ENCODE measurements at places on chromosomes 4 and X.

- peak; percentile 45 for DNase-seq
Observed at GRCh38 chr4:183438458-183439113, 5.8 kb upstream of the CDKN2AIP start.

- DNase-seq = no peak
Observed at GRCh38 chr4:83124111-83124780, 9.7 kb upstream of the PLAC8 start.

GRCh38 chrX:119648421-119648775 is 42.2 kb upstream of the NKRF start:
- no peak for DNase-seq

DNA sequence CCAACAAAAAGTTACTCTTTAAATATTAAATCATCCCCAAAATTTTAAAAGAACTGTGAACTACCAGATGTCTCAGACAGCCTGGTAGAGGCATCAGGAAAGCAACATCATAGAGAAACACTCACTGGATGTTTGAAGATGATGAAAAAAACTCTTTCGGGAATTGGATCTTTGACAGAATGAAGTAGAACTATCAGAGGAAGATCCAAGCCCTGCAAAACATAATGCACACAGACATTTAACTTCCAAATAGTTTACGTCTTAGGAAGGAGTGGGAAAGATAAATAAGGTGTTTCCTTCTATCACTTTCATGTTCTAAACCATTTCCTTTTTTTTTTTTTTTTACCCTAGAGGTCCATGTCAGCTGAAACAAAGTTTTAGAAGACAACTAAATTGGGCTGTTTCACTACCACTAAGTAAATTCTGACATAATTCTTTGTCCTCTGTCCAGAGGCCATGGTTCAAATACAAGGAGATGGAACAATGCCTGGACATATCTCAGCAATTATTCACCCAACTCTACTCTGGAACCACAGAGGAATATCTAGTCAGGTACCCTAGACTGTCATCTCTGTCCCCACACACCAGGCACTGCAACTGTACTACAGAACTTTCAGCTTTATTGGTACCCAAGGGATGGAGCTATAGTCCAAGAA is 217.7 kb upstream of the INTU start:
- no peak for DNase-seq

DNA sequence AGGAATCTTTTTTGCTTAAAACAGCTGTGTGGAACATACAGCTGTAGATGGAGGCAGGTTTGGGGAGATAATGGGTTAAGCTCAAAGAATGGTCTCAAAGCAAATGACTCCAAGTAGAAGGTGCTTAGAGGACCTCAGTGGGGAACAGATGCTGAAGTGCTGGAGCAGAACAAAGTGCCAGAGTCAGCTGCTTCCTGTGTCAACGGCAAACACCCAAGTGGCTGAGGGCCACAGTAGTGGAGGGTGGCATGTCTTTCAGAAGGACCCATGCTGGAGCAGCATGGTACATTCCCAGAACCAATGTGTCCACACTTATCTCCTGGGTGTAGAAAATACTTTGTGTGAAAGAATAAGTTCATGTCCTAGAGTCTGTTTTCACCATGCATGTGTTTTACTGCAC is 197.5 kb downstream of the CCNG2 start:
- DNase-seq = no peak

DNA sequence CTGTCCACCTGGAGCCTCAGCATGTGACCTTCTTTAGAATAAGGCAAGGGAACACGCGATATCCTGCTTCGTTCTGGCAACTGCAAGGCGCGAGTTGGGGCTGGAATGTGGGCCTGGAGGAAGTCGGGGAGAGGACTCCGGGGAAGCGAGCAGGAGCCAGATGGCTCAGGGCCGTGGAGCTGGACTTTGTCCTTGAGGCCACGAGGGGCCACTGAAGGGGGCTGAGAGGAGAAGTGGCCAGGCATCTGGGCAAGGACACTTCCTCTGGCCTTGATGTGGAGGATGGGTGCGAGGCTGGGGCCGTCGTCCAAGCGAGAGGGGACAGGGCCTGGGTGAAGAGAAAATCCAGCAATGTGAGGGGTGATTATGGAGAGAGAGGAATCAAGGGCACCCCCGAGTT is 12.2 kb upstream of the DUSP9 start:
- DNase-seq = no peak

DNA sequence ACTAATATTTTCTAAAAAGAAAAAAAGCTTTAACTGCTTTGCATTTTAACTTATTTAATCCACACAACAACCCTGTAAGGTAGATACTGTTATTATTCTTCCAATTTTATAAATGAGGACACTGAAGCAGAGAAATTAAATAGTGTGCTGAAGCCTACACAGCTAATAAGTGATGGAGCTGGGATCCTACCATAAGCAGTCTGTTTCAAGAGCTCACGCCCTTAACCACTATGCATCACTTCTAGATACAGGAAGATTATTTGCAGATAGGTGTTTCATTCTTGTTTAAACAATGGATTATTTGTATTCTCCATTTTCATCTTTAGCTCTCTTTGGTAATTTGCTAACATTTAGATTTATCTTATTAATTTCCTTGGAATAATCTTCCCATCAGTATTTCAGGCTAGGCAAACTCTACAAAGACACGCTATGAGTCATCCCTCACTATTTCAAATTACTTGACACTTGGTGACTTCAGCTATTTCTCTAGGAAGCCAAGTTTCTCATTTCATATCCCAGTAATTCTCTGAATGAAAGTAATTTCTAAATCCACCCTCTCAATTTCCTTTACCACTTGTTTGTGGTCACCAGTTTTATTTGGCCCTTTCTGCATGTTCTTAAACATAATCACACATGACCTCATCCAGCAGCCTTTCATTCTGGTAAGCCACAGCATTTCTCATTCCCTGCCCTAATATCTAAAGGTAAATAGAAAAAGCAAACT is 67.3 kb downstream of the ASB9 start:
- peak; percentile 26 for DNase-seq

DNA sequence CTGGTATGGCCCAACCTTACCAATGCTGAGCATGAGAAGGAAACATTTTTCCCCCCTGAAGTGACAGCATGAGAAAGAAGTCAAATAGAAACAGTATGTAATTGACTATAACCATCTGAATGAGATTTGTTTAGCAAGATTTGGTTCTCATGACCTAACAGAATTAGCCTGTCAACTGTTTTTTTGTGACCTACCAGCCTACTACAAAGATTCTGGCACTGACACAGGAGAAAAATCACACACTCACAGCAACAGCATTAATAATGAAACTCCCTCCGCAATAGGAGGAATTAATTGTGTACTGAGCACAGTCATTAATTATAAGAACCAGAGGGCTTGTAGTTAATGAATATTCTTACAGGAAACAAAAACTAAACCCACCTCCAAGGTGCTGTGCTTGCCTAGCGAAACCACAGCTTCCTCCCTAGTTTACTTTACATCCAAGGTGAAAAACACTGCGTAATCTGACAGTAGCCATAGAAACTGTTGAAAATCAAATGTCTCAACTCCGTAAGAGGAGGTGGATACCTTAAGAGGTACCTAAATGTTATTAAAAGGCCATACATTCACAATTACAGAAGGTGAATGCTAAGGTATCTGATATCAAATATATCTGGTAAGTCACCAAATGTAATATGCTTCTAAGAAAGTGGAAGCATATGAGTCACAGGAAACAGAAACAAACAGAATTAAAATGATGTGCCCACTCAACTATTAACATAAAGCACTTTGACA is 34.9 kb downstream of the MMRN1 start:
- no peak for DNase-seq

GRCh38 chrX:134692990-134693389 is 34.7 kb upstream of the PLAC1 start:
- DNase-seq = no peak

GRCh38 chr4:80980239-80980638 is 50.3 kb upstream of the BMP3 start:
- DNase-seq = no peak

GRCh38 chr4:133440404-133440803 is 291.3 kb downstream of the PCDH10 start:
- DNase-seq = no peak

- peak; percentile 93 for DNase-seq
Observed at GRCh38 chr4:14856062-14856933, 146.0 kb upstream of the CPEB2 start.

DNA sequence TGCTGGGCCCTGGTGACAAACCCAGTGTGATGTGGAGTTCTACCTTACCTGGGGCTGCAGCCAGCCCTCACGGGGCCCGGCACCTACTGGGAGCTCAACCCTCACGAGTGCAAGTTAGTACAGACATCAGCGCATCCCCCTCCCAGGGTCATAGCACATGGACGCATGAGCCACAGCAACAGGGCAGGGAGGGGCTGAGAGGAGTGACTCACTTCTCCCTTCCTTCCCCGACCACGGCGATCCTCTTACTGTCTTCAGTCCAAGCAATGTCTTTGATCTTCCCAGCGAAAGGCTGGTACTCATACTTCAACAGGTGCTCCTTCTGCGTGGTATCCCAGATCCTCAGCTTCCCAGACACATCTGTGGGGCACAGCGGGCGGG is 17.8 kb downstream of the WDR1 start:
- no peak for DNase-seq

DNA sequence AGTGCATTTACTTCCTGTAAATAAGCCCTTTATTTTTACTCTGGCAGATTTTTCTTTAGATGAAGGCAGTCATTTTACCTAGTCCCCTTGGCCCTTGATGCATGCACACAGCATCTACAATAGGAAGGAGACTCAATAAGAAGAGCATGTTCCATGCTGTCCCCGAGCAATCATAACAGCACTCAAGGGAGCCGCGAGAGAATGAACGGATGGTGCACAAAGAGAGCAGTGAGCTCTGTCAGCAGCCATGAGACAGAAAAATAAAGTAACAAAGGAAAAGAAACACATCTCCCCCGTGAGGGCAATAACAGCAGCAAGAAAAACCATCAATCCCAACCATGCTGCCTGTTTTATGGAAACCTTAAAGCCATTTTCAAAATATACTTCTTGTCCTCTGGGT is 11.9 kb downstream of the SMIM31 start:
- no peak for DNase-seq
